ENCODE measurements at places on chromosomes 7 and 10. TPM values are rescaled to one million over a fixed set of nuclear protein-coding genes. Genes with fewer than 3 reads are reported as not detected.
A peak's percentile ranks its signal among the peaks of the same experiment; 100 is the strongest.

The OSBPL3 gene
- 42.7 TPM for total RNA-seq

The ZPBP gene
- total RNA-seq: not detected

GRCh38 chr7:45892407-45893035, 4.2 kb downstream of the IGFBP1 start:
- no peak for DNase-seq

GRCh38 chr7:70620333-70621055, 511.4 kb upstream of the GALNT17 start:
- no peak for DNase-seq

GRCh38 chr10:110739811-110740271, 95.7 kb downstream of the RBM20 start:
- DNase-seq: no peak

GRCh38 chr10:97914837-97915211, 65.2 kb downstream of the GOLGA7B start:
- DNase-seq: peak; percentile 35
